Glutamatergic neuron (in vitro differentiated cells): ENCODE measurements at places on chromosomes 2 and 18. TPM values are rescaled to one million over a fixed set of nuclear protein-coding genes. Genes with fewer than 3 reads are reported as not detected.

The CERS6 gene
- total RNA-seq, result 143 TPM

DNA sequence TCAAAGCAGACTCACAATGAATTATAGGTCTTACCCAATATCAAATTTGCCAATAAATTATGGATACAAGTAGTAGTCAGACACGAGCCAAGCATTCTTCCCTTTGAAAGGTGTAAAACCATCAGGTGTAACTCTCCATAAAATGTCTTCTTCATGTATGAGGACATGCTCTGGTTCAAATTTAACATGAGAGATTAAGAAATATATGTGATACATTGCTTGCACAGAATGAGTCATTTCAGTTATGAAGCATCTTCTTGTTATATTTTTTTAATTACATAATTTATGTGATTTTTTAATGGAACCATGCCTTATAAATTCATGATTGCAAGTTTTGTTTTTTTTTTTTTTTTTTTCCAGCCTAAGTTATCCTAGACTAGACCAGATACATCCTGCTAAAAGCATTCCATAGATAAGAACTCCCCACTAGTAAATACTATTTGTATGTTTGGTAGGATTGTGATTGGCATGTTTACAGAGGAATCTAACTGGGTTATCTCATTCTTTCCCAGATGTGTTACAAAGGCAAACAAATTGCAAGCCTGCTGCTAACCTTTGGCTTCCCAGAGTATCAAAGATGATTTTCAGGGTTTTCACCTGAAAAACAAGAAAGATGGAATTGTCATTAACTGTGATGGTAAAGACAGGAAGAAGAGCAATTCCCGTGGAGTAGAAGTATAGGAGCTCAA lies 621.9 kb downstream of the XIRP2 start:
- DNase-seq, result no peak
- no peaks in the 10 kb centered on the region for H3K36me3 ChIP-seq
- H3K27me3 ChIP-seq, result no peaks in the 10 kb centered on the region
- H3K4me3 ChIP-seq, result no peak overlapping the region
- H3K4me1 ChIP-seq, result no peaks in the 10 kb centered on the region

- no peak for DNase-seq
- no peak overlapping the region for H3K4me3 ChIP-seq
- H3K4me1 ChIP-seq, result no peaks in the 10 kb centered on the region
- H3K27ac ChIP-seq, result no peak overlapping the region
- H3K27me3 ChIP-seq, result no peaks in the 10 kb centered on the region
These were observed 105.4 kb upstream of the FAM110C start for GRCh38 chr2:151553-152334.

DNA sequence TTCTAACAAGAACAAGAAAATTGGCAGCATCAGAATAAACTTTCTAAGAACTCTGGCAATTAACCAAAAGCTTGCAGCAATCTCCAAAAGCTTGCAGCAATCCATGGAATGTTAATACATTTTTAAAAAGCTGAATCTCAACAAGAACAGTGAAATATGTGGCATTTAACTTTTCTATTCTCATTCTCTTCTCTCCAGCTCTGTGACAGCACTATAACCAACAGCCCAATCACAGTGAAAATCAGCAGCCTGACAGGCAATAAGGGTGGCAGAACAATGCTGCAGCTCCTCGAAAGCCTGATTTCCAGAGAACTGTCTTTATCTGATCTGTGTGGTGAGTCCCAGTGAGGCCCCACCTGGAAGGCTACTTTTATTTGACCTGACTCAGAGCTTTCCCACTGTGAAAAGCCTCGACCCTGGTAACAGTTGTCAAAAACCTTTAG lies 60.0 kb downstream of the TMEM131 start:
- H3K36me3 ChIP-seq, result peaks cover 5% of the 10 kb centered on the region
- peak overlapping the region; percentile 67 for H3K4me3 ChIP-seq
- H3K4me1 ChIP-seq, result peaks cover 35% of the 10 kb centered on the region
- DNase-seq, result no peak
- peak overlapping the region; percentile 90 for H3K27ac ChIP-seq

The ATOH8 gene
- 9.0 TPM for total RNA-seq

The HOXD9 gene
- total RNA-seq, result 0.44 TPM

The MFSD2B gene
- 0.29 TPM for total RNA-seq

The CIAO1 gene
- 68.1 TPM for total RNA-seq

DNA sequence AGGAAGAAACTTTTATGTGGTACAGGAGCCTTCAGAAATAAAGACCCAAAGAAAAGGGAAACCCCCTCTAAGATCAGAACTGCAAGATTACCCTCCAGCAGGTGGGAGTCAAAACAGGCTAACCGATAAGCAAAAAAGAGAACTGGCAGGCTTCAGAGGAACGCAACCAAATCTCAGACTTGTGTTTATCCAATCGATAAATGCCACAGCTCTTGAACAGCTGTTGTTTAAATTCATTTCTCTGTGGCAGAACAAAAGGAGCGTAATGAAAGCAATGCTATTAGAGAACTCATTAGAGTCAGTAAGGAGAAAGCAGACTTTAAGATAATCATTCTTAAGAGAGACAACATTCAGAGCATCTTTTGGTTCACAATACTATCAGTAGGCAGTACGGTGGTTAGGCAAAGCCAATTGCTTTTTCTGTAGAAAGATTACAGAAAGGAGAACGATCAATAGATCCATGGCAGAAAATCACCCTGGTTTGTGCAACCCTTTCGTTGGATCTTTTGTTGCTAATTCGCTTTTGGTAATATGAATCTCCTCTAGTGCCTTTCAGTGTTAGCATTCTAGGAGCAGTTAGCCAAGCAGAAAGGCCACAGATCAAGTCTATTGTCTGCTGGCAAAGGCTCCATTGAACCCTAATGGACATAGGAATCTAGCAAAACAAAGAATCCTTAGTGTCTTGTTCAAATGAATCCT lies 476.4 kb upstream of the CHST9 start:
- no peak for DNase-seq
- H3K4me1 ChIP-seq, result no peaks in the 10 kb centered on the region
- H3K36me3 ChIP-seq, result no peaks in the 10 kb centered on the region
- H3K27me3 ChIP-seq, result no peaks in the 10 kb centered on the region
- H3K27ac ChIP-seq, result peak overlapping the region; percentile 69

The DCDC2C gene
- total RNA-seq, result not detected

The CDH7 gene
- total RNA-seq, result 1.6 TPM

The DSC2 gene
- 31.4 TPM for total RNA-seq
